ENCODE measurements at places on chromosomes 6 and 20. TPM values are rescaled to one million over a fixed set of nuclear protein-coding genes. Genes with fewer than 3 reads are reported as not detected.

GRCh38 chr6:39830444-39830843, 38.3 kb downstream of the DAAM2 start:
- DNase-seq = no peak

- DNase-seq = no peak
Measured at GRCh38 chr6:16669227-16669626, 92.0 kb downstream of the ATXN1 start.

GRCh38 chr6:379410-380181, 12.0 kb upstream of the IRF4 start:
- DNase-seq = no peak

The EFCAB8 gene
- polyA plus RNA-seq = 0.11 TPM

The NCOA5 gene
- 21.9 TPM for polyA plus RNA-seq

The TSHZ2 gene
- polyA plus RNA-seq = 6.5 TPM

- DNase-seq = no peak
Measured at GRCh38 chr6:5587648-5588047, 326.3 kb downstream of the FARS2 start.

Data from urinary bladder (tissue), 4 donors.